ENCODE measurements at places on chromosomes 12 and 14.

GRCh38 chr12:111455448-111456320 lies 50.0 kb downstream of the SH2B3 start:
- no peak for DNase-seq

GRCh38 chr14:102551995-102552705 lies 40.3 kb upstream of the RCOR1 start:
- DNase-seq: no peak

GRCh38 chr12:113475451-113476175 lies 3.9 kb upstream of the LHX5 start:
- DNase-seq: no peak

GRCh38 chr14:23723911-23724310 lies 87.7 kb downstream of the DHRS2 start:
- no peak for DNase-seq

GRCh38 chr14:99325016-99325415 lies 53.0 kb upstream of the BCL11B start:
- no peak for DNase-seq

DNA sequence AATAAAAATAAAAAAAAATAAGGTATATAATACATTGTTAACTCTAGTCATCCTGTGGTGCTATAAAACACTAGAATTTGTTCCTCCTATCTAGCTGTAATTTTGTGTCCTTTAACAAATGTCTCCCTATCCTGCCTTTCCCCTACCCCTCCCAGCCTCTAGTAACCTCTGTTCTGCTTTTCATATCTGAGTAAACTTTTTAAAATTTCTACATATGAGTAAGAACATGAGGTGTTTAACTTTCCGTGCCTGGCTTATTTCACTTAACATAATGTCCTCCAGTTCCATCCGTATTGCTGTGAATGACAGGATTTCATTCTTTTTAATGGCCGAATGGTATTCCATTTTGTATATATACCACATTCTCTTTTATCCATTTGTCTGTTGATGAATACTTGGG lies 71.3 kb upstream of the GNG2 start:
- DNase-seq: no peak

- DNase-seq: no peak
Observed at GRCh38 chr14:66425402-66425801, 60.8 kb upstream of the CCDC196 start.

DNA sequence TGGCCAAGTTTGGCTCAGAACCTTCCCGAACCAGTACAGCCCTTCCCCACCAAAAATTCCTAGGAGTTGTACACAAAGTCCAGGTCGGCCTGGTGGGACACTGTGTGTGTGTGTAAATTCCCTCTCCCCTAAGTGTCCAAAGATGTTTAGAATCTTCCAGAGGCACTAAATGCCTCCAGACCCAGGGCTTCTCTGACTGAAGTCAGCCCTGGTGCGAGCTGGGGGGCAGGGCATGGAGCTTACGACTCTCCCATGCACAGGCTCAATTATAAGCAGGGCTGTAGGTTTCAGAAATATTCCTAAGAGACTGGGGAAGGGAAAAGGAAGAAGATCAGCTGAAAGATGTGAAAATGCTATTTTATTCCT lies 106.9 kb upstream of the ATF7IP start:
- DNase-seq: no peak

- DNase-seq: no peak
Observed at GRCh38 chr12:113569806-113570205, 98.1 kb upstream of the LHX5 start.

- DNase-seq: no peak
Observed at GRCh38 chr14:56657604-56658003, 78.0 kb downstream of the TMEM260 start.

DNA sequence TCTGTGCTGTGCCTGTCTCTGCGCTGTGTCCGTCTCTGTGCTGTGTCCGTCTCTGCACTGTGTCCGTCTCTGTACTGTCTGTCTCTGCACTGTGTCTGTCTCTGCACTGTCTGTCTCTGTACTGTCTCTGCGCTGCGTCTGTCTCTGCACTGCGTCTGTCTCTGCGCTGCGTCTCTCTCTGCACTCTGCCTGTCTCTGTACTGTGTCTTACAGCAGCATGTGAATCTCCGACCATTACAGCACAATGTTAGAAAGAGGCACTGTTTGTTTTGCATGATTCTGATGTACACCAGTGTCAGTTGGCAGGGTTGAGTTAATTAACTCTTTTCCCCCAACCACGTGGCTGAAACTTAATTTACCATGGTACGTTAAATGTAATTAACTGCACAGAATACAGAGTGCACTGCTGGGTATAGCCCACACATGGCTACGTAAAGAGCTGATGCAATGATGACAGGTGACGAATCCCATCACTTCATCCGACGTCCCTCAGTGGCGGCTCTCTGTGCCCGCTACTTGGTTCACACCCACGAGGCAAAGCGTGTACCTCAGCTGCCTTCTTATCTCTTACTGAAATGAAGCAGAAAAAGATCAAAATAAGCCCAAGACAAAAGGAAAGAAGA lies 127.7 kb upstream of the SFSWAP start:
- no peak for DNase-seq

DNA sequence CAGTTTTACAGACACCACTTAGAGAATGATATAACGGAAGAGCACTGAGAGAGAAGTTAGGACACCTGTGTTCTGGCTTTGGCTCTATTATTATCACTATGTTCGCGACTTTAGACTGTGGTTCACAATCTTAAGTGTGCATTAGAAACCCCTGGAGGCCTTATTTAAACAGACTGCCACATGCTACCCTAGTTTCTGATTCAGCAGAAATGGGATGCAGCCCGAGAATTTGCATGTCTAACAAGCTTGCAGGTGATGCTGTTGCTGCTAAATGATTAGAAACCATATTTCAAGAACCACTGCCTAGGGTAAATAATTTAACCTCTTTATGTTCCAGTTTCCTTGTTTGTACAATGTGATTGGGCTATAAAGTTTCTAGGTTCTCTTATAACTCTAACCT lies 3.6 kb upstream of the RAD51AP1 start:
- DNase-seq: no peak

DNA sequence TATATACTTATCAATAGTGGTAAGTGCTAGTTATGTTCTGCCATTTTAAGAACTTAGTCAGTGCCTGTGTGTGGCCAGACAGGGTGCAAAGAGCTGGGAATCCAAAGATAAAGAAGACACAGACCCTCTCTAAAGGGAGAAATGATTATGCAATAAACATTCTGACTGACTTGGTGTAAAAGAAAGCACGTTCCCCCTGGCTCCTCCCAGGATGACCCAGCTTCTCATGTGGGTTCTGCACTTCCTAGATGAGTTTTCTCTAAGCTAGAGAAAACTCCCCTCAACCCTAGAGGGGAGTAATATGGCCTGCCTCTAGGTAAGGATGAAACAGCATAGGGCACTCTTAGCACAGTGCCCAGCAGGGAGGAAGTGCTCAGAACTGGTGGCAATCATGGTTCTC lies 231.2 kb downstream of the VRK1 start:
- no peak for DNase-seq

DNA sequence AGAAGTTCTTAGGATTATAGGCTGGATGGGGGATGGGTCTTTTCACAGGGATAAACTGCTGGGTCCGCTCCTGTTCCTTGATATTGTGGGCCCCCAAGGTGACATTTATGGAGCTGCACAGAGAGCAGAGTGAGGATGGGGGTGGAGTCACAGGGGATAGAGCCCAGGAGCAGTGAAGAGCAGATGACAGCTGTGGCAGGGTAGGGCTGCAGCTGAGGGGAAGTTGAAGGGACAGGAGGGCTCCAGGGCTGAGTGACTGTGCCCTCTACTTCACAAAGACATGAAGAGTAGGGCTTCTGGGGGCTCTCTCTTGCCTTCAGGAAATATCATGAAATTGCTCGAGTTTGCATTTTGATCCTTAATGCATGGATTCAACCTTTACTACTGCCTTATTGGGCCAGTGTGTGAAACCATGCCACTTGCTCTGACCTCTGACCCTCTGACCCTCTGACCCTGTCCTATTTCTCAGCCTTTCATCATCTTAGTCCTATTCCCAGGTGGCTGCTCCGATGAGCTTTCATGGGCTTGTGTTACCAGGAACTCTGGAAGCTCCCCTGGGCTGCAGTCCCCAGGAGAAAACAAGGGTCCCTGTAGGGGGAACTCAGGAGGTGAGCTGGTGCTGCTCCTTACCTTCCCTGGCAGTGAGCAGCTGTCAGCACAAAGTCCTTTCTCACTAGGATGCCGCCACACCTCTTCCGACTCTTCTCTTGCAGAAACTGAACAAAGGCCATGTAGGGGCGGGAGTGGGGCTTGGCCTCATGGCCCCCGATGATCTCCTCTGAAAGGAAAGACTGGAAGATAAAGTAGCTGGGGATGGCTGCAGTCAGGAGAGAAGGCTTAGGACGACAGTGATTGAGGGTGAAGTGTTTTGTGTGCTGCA lies 1.6 kb downstream of the GZMH start:
- no peak for DNase-seq

GRCh38 chr14:53938136-53938837 lies 18.3 kb downstream of the BMP4 start:
- DNase-seq: no peak

- no peak for DNase-seq
Observed at GRCh38 chr14:21106176-21106497, 5.3 kb downstream of the TMEM253 start.

DNA sequence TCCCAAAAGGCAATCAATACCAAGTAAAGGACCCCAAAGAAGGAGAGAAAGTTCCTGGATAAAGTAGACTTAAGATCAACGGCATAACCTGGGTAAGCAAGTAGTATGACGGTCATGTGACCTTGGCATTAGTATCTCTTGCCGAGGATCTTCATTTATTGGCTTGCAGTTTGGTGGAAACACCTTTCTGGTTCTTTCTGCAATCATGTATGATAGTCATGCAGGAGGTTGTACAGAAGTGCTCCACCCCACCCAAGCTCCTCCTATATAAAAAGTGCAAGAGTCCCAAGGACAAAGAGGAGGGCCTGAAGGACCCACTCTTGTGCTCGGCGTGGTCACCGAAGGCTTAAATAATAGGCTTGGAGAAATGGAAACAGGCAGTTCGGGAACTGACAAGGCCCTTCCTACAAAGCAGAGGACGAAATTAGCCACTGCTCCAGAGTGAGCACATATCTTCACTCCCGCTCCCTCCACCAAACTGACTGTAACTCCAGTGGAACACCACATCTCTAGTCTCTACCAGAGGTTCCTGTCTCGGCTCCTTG lies 750 bp downstream of the CS start:
- peak; percentile 32 for DNase-seq

- no peak for DNase-seq
Observed at GRCh38 chr12:128859311-128859710, 6.0 kb downstream of the GLT1D1 start.

GRCh38 chr12:54372113-54372806 lies 8.0 kb upstream of the GPR84 start:
- no peak for DNase-seq

- no peak for DNase-seq
Observed at GRCh38 chr12:109554761-109555160, 18.5 kb downstream of the MMAB start.

DNA sequence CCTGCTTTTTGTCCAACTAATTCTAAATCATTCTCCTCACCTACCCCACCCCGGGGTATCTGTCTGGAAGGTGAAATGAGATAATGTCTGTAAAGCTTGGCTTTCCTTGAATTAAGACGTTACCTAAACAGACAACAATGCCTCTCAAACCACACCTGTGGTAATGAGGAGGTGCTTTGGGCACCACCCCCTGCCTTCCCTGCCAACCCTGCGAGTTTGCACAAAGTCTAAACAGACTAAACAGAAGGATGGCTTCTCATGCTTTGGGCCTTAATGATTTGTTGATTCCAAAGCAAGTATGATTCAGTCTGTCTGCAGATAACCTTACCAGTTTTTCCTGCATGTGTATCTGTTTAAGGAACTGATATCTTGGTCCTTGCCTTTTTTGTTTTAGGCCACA lies 82.4 kb downstream of the ZFC3H1 start:
- no peak for DNase-seq

DNA sequence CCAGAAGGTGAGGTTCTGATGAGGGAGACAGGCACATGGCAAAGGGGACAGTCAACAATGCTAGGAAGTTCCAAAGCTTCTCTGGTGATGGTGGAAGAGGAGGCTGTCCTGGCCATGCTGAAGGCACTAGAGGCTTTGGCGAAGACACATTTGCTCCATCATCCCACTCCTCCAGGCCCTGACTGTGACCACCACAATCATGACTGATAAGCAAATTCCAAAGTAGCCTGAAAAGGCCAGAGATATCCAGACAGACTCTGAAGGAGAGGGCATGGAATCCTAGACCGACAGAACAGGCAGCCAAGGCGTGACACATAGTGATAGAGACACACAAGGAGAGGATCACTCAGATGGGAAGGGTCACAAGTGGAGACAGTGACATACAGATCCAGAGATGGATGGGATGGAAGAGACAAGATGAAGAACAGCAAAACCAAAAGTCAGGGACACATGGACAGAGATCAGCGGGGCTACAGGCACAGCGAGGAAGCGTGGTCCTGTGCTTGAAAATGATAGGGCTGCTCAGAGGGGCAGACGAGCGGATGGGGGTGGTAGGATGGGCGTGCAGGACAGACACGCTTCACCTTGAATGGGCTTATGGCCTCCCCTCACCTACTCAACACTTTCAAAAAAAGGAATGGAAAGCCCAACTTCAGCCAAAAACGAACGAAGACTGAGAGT lies 1.3 kb downstream of the ZFHX2 start:
- DNase-seq: no peak

DNA sequence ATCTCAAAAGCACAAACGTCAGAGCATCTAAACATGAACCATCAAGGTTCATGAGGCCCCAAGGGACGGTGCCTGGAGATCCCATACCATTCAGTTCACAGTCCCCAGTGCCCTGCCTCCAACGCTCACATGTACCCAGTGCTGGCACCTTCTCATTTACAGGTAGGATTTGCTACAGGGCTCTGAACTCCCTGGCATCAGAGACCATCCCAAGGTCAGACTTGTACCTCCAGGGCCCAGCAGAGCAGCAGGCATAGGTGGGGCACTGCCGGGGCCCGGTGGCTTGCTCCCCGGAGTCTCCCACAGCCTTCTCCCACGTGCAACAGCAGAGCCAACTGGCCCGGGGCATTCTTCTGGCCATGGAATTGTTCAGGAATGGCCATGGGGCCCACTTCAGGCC lies 114.8 kb downstream of the BCL11B start:
- DNase-seq: no peak

- no peak for DNase-seq
Observed at GRCh38 chr14:55816225-55816624, 236.2 kb downstream of the KTN1 start.

GRCh38 chr14:35213869-35214387 lies 78.3 kb upstream of the PSMA6 start:
- DNase-seq: no peak

GRCh38 chr14:49879646-49880204 lies 13.2 kb upstream of the ARF6 start:
- peak; percentile 50 for DNase-seq

DNA sequence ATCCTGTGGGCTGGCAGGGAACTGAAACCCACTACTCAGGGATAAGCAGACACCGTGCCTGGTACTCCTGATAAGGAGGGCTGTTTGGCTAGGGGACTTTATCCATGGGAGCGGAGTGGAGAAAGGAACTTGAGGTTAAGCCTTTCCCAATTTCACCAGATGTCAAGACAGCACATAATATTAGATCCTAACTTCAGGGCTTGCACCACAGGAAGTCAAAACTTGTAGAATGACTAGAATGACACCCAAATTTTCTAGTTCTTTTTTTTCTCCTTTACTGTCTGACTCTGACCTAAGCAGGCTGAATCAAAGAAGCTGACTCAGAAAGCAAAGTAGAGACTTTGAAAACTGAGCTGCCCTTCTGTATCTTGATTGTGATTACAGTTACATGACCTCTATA lies 7.1 kb upstream of the CGRRF1 start:
- DNase-seq: peak; percentile 7

- DNase-seq: no peak
Observed at GRCh38 chr12:2785017-2785416, 9.8 kb upstream of the FKBP4 start.
